ENCODE measurements at places on chromosomes 5 and 9. TPM values are rescaled to one million over a fixed set of nuclear protein-coding genes. Genes with fewer than 3 reads are reported as not detected.

GABRA6 gene
- not detected for total RNA-seq

DNA sequence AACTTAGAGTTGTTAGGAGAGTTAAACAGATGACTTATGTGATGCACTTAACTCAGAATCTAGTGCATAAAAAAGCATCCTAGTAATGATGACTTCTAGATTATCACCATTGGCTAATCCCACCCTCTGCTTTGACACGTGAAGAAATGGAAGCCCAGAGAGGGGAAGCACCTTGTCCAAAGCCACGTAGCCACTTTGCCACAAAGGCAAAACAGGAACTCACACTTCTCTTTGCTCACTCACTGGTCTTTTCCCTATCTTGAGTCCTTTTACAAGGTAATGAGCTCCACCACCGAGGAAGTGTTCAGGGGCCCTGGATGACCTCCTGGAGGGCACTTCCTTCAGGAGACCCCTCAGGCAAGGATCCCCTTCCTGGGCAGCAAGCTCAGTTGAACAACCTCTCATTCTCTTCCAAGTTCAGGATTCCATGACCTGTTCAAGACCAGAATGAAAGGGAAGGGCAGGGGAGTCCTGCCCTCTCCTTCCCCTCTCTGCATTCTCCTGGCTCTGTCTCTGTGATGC, 89.7 kb downstream of the HRH2 start:
- no peak overlapping the region for H3K27ac ChIP-seq
- DNase-seq = no peak
- no peaks in the 10 kb centered on the region for H3K36me3 ChIP-seq
- H3K27me3 ChIP-seq = no peaks in the 10 kb centered on the region
- no peaks in the 10 kb centered on the region for H3K4me1 ChIP-seq
- no peak overlapping the region for H3K4me3 ChIP-seq

DNA sequence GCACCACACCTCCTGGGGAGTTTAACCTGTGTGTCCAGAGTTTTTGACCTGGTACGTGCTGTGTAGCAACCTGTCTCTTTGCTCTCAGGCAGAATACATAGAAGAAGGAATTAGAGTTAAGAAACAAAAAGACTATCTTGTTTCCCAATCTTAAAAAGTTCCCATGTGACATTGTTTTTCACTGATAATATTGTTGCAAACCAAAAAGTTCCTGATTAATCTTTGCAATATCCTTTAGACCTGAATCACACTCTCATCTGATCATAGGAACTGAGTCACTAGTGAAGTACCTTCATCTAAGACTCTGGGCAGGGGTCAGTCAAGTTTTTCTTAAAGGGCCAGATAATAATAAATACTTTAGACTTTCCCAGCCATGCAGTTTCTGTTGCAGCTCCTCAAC, 35.1 kb downstream of the BASP1 start:
- no peaks in the 10 kb centered on the region for H3K4me1 ChIP-seq
- H3K4me3 ChIP-seq = no peak overlapping the region
- H3K36me3 ChIP-seq = no peaks in the 10 kb centered on the region
- no peak for DNase-seq

GRCh38 chr9:130311408-130312140, 46.0 kb downstream of the HMCN2 start:
- H3K27ac ChIP-seq = no peak overlapping the region
- no peak for DNase-seq
- no peaks in the 10 kb centered on the region for H3K27me3 ChIP-seq
- H3K4me1 ChIP-seq = no peaks in the 10 kb centered on the region
- H3K36me3 ChIP-seq = no peaks in the 10 kb centered on the region
- no peak overlapping the region for H3K4me3 ChIP-seq

DNA sequence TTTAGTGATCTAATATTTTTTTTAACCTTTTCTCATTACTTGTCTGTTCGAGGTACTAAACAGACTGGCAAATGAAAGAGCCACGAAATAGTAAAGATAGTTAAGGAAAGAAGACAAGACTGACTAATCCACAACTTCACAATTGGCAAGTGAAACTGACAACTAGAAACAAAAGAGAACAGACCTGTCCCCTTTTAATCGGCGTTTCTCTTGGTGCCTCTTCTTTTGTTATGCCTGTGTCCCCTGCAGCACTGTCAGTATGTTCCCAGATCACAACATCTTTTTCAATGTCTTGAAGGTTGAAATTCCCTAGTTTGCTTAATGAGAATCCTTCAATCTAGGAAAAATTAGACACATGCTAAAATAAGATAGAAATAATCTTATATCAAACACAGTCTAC, 26.1 kb downstream of the TUT7 start:
- peaks cover 2% of the 10 kb centered on the region for H3K36me3 ChIP-seq
- no peaks in the 10 kb centered on the region for H3K27me3 ChIP-seq
- DNase-seq = no peak
- no peak overlapping the region for H3K4me3 ChIP-seq

All from left lung (tissue), 14 donors.